Stimulated activated CD8-positive, alpha-beta memory T cell treated with anti-CD3 and anti-CD28 coated beads, Interleukin-4, amount 100 ng/mL, for 1 hour (primary cell): ENCODE measurements at places on chromosomes 4 and X.

DNA sequence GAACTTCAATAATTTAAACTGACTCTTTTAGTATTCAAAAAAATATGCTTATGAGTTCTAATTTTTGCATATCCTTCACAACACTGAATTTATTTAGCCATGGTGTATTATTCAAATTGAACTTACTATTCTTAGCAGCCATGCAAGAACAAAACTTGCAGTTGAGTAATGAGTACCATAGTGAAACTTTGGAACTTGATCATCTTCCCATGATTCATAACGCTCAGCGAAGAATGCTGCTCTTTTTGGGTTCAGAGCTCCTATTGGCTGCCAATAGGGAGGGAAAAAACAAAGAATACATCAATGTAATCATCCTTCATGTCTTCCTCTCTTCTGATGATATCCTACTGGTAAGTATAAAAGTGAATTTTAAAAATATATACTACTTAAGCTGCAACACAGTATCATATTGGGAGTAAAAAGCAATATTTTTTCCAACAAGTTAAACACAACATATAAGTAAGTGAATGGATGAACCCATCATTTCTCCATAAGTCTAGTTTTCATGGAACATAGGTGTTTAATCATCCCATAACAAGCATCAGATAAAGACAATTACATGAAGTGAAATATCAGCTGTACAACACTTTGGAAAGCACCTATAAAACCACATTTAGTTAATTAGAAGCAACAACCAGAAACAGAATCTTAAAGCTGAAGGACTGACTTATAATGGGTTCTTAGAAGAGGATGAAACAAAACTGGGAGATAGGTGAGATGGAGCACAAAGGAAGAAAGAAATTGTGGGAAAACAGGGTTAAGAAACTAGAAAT, 145.2 kb upstream of the MAB21L2 start:
- DNase-seq = no peak

- DNase-seq = no peak
These were observed 47.3 kb upstream of the TLR3 start for GRCh38 chr4:186021461-186022167.

DNA sequence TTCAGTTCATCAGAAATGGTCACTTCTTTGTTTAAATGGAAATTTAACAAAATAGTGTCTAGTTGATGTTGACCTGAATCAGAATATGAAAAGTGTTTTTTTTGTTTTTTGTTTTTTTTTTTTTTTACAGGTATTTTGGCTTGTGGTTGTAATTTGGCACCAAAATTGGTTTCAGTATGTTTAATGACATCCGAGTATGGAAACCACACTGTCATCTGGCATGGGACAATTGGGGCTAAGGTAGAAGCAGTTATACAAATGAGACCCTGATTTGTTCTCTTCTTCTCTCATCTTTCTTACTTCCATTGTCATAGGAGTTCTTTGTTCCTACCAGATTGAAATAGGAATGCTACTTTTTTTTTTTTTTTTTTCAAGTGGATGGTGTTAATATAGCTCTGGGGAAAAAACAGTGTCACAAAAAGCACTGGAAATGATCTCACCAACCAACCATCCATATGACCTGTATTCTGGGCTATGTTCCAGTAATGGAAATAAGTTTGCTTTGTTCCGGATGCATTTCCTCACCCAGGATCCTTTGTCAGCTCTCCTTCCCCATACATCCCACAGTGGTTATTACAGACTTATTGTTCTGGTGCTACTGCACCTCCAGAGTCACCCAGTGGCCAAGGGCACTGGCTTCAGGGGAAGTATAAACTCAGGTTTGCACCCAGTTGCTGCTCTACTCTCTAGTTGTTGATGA, 95.8 kb downstream of the ATXN3L start:
- no peak for DNase-seq

GRCh38 chrX:53481816-53482465, 47.8 kb upstream of the HSD17B10 start:
- peak; percentile 5 for DNase-seq

GRCh38 chrX:22527302-22527701, 254.6 kb downstream of the CBLL2 start:
- no peak for DNase-seq

DNA sequence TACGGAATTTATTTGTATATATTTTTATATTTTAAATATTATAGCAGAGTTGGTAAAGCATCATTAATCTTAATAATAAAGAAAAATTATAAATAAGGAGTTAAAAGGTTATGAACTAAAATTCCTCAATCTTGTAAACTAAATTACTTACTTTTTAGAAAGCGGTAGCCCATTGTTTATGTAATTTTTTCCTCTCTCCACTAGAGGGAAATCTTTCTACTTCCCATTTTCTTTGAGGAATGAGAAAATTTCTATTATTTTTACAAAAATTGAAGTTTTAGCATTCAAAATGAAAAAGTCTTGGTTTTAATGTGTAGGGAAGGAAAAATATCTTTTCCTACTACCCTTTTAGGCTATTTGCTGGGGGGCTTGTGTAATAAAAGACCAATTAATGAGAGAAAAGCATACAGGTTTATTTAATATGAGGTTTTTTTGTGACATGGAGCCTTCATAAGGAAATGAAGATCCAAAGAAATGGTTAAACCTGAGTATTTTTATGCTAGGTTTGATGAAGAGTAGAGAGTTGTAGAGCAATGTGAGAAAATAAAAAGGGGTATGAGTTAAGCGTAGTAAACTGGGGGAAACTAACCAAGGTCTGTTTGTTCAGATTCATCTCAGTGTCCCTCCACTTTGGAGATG, 68.7 kb upstream of the ADAD1 start:
- no peak for DNase-seq

DNA sequence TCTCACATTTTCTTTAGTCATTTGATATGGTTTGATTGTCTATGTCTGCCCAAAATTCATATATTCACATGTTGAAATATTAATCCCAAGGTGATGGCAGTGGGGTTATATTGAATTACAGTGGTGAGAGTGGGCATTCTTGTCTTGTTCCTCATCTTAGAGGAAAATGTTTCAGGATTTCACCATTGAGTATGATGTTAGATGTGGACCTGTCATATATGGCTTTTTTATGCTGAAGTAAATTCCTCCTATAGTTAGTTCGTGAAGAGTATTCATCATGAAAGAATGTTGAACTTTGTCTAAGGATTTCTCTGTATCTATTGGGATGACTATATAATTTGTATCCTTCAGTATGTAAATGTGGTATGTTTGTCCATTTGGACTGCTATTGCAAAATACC, 512.3 kb upstream of the EPHA5 start:
- DNase-seq = no peak

DNA sequence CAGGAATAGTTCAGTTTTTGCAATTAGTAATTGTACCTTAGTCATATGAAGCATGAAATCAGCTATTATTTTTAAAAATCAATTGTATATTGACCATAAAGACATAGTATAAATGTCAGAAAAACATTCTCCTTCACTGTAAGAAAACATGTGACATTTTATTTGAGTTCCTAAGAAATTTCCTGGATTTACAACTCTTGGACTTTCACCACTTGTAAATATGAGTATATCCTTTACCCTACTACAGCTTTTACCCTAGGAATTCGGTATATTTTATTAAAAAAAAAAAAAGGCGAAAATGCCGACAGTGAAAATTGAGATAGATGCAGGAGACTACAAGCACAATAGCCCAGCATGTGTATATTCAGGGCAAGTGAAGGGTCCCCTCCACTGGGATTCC, 14.9 kb downstream of the ADH1A start:
- DNase-seq = no peak

DNA sequence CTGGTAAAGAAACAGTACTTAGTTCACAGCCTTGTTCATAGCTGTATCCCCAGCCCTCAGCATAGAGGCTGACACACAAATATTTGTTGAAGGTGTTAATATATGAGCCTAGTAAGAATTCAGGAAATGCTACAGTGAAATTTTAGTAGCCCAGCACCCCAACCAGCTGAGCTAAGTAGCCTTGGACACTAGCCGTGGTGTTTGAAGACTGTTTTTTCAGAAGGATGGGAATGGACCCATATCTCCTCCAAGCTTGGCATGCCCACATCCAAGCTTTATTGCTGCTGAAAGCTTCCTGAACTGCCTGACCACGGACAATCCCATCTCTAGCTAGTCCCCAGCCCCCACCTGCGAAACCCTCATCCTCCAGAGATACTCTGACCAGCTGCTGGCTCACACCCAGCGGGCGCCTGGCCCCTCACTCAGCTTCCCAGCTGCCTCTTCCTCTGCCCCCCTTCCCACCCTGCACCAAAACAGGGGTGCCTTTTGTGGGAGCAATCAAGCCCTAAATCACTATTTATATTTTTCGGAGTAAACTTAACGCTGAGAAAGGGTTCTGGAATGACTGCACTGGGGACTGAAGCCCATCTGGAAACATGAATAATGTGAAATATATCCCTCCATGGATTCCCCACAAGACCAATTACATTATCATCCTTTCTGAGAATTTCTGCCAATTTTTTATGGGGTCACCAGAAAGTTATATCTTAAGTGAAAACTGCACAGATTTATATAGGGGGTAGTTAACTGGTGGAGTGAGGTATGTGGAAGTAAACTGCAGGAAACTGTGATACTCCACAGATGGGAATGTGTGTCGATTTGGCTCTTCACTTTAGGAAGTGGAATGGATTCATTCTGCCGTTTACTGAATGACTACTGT, 41.1 kb upstream of the CBR4 start:
- DNase-seq = no peak

GRCh38 chrX:13659063-13659462, 6.1 kb downstream of the TCEANC start:
- no peak for DNase-seq

GRCh38 chrX:22882543-22882942, 117.2 kb upstream of the DDX53 start:
- no peak for DNase-seq

DNA sequence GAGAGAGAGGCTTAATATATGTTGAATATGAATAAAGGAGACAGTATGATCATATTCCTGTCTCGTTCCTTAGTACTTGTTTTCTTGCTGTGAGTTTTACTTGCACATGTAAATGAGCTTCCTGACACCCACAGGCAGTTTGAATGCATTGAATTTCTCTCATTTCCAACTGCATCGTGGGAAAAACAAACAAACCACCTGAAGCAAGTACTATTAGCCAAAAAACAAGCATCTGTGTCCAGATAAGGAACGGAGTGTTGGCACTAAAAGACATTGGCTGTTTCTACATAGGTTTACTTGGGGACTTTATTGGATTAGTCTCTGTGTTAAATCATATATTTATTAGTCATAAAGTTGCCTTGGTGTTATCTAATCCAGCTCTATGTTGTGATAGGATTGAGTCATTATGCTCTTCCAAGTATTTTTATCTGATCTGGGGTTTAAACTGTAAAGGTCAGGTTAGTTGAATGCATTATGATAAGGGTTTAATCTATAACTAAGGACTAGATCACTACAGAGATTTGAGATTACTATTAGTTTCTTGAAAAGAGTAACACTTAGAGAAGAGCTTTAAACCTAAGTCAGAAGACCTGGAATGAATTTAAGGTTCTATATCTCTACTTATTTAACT, 339.0 kb upstream of the SPANXN4 start:
- DNase-seq = no peak

- no peak for DNase-seq
These were observed 274.9 kb upstream of the GK2 start for GRCh38 chr4:79682801-79683530.

GRCh38 chr4:47718696-47719095, 119.2 kb downstream of the CORIN start:
- DNase-seq = no peak

GRCh38 chrX:139560221-139560620, 29.7 kb downstream of the F9 start:
- DNase-seq = no peak

DNA sequence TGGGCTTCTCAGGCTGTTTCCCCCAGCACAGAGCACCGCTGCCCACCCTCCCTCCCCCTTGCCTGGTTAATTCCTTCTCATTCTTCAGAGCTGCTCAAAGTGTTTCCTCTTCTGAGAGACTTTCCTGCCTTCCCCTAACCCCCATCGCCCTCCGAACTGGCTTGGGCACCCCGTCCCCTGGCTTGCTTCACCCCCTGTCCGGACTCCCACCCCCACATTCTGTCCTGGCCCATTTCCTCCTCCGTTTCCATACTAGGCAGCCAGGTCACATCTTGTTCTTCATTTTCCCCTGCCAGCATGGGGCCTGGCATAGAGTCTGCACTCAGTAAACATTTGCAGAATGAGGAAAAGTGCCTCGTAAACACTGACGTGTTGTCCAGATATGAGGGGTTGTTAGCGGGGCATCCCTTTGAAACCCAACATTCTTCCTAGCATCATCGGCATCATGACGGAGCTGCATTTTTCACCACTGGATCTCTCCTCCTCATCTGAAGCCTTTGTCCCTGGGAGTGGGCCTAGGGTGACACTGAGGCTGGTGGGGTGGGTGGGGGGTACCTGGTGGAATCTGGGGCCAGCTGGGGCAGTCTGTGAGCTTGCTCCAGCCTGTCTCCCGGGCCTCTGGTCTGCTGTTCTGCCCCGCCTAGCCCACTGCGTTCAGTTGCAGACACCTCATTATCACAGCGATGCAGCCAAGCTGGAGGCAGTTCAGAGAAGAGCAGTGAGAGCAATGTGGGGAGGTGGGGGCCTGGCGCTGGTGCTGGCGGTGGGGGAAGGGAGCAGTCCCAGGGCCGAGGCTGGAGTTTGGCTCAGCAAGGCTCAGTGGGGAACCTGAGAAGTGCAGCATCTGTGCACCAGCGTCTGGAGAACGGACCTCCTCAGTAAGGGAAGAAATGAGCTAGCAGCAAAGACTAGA, 149.4 kb upstream of the PJA1 start:
- DNase-seq = no peak

DNA sequence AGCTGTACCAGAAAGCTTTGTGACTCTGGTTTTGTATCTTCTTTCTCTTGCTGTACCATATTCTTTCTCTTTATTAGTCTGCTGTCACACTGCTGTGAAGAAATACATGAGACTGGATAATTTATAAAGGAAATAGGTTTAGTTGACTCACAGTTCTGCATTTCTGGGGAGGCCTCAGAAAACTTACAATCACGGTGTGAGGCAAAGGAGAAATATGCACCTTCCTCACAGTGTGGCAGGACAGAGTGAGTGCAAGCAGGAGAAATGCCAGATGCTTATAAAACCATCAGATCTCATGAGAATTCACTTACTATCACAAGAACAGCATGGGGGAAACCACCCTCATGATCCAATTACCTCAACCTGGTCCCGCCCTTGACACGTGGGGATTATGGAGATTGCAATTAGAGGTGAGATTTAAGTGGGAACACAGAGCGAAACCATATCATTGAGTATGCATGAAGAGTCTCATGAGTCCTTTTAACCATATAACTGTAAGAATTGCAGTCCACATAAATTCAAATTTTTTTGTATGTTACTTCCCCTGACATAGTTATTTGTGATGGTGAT, 67.4 kb upstream of the INPP4B start:
- no peak for DNase-seq

DNA sequence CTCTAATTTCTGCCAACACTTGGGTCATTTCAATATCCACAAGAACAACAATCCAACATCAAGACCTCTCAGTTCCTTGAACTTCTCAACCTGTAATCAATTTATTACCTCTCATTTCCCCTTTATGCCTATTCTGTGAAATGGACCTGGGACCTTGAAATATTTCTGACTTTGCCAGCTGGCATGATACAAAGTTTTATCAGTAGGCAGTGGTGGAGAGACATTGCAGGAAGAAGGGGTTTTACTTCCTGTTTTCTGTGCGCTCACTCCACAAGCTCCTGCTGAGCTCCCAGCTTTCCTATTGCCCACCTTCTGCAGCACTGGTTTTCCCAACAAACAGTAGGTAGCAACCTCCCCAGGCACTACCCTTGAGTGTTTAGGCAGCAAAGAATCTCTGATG, 3.5 kb upstream of the ARHGEF6 start:
- no peak for DNase-seq
